ENCODE measurements at places on chromosomes 6 and 20.

- no peak for DNase-seq
Observed at GRCh38 chr6:36610041-36610955, 16.1 kb downstream of the SRSF3 start.

- DNase-seq, result no peak
Observed at GRCh38 chr6:163626073-163626867, 211.8 kb downstream of the QKI start.

DNA sequence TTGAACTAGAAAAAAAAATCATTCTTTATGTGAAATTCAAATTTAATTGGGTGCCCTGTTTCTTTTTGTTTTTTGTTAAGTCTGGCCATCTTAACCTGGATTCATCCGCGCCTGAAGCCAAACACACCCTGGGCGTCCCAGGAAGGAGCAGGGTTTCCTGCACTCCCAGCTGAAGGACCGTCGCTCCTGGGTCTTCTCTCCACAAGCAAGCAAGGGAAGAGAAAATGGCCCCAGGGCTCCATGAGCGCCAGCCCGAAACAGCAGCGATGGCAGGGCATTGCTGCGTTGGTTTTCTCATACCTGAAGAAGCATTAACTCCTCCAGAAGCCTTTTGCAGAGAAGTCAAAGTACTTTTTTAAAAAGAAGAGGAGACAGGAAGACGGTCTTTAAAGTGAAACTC lies 105.4 kb upstream of the AFDN start:
- DNase-seq, result no peak

DNA sequence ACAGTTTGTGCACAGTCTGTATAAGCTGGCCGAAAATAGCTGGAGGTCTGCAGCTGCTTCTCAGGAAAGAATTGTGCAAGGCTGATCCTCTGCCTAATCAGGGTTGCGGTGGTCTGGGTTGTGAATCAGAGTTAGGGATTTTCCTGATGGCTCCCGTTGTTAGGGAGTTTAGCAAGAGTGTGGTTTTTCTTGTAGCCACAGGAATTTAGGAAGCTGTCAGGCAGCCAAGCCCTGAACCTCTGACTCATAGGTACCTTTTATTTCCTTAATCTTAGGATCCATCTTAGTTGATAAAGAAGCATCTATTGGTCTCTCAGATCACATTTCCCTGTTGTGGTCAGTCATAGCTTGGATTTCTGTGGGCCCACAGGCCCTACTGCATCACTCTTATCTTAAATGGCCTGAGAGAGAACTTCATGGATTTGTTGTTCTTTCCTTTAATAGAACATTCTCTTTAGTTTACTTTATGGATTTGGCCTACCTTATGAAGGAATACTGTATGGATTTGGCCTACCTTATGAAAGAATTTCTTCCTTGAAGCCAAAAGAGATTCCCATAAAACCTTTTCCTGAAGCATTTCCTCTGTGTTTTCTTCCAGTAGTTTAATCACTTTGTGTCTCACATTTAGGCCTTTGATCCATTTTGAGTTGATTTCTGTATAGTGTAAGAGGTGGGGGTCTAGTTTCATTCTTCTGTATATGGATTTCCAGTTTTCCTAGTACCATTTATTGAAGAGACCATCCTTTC lies 10.3 kb downstream of the KIF25 start:
- DNase-seq, result no peak

DNA sequence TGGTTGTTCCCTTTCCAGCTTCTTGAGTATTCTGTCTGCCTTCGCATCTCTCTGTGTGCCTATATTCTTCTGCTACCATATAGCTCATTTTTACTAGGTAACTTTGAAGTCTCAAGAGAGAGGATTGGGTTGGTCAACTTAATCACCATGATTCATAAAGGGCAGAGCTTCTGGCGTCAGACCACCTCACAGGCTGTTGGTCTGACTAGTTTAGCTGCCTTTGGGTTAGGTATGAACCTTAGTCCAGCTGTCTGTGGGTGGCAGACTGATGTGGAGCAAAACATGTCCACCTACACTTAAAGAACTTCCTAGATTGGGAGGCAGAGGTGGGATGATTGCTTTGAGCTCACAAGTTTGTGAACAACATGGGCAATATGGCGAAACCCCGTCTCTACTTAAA lies 192.2 kb upstream of the SGK1 start:
- DNase-seq, result no peak

DNA sequence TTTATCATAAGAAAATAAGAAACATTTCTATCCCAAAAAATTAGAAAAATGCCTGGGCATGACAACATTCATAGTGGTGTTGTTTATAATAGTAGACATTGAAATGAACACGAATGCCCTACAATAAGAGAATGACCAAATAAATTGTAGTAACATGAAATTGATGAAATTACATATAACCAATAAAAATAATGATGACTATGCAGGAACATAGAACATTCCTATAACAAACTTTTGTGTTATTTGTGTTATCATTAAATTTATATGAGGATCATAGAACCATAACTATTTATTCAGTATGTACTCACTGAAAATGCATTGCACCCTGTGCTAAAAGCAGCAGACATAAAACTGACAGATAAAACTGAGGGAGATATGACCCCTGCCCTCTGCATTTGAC lies 399.7 kb downstream of the CBLN4 start:
- no peak for DNase-seq

DNA sequence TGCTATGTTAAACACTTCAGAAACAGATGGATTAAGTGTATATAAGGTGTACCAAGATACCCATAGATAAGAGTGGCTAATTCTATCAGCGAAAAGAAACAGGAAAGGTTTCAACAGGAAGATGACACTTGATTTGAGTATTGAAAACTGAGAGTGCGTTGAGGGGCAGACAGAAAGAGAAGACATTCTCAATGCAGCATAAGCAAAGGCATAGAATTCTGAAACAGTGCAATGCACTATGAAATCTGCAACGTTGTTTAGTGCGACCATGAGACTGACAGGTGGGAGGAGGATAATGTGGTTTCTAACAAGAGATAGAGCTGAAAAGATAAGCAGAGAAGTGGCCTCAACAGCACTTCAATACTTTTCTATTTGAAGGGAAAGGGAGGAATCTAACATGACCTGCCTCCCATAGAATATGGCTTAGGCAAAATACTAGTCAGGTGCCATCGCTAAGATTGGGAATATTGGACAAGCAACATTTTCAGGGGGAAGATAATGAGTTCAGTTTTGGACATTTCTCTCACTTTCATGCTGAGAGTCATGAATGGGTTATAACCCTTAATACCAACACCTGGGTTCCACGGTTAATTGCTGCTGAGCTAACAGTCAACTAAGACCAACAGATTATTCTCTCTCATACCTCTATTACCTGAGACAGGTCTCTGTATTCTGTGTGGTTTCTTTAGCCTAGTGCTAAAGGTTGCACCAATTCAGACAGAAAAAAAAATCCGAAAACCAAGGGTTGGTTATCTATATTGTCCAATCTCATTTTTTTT lies 312.9 kb upstream of the ARID1B start:
- no peak for DNase-seq

Data from neural crest cell (in vitro differentiated cells).